ENCODE measurements at places on chromosomes 3 and 15.
A peak's percentile ranks its signal among the peaks of the same experiment; 100 is the strongest.

- H3K27ac ChIP-seq = peak overlapping the region; percentile 83
- H3K27me3 ChIP-seq = no peaks in the 10 kb centered on the region
- no peak for DNase-seq
- peak overlapping the region; percentile 91 for H3K4me3 ChIP-seq
- H3K4me1 ChIP-seq = peaks cover 64% of the 10 kb centered on the region
- H3K36me3 ChIP-seq = peaks cover 2% of the 10 kb centered on the region
Measured at GRCh38 chr3:52240059-52240885, 1.3 kb upstream of the TWF2 start.

GRCh38 chr3:27791956-27792355 lies 69.8 kb upstream of the EOMES start:
- no peaks in the 10 kb centered on the region for H3K36me3 ChIP-seq
- H3K4me1 ChIP-seq = no peaks in the 10 kb centered on the region
- H3K27me3 ChIP-seq = peaks cover 28% of the 10 kb centered on the region

- no peak for DNase-seq
- no peak overlapping the region for H3K4me3 ChIP-seq
- H3K36me3 ChIP-seq = no peaks in the 10 kb centered on the region
- no peak overlapping the region for H3K27ac ChIP-seq
Measured at GRCh38 chr3:51271172-51271571, 113.9 kb upstream of the MANF start.

- H3K36me3 ChIP-seq = no peaks in the 10 kb centered on the region
- H3K27me3 ChIP-seq = peaks cover 2% of the 10 kb centered on the region
- no peak for DNase-seq
- H3K4me3 ChIP-seq = no peak overlapping the region
- no peak overlapping the region for H3K27ac ChIP-seq
Measured at GRCh38 chr3:67048067-67048714, 50.1 kb downstream of the KBTBD8 start.

- DNase-seq = no peak
- H3K4me3 ChIP-seq = no peak overlapping the region
- H3K27ac ChIP-seq = no peak overlapping the region
- peaks cover 66% of the 10 kb centered on the region for H3K4me1 ChIP-seq
Measured at GRCh38 chr15:39281094-39281493, 299.8 kb upstream of the THBS1 start.

DNA sequence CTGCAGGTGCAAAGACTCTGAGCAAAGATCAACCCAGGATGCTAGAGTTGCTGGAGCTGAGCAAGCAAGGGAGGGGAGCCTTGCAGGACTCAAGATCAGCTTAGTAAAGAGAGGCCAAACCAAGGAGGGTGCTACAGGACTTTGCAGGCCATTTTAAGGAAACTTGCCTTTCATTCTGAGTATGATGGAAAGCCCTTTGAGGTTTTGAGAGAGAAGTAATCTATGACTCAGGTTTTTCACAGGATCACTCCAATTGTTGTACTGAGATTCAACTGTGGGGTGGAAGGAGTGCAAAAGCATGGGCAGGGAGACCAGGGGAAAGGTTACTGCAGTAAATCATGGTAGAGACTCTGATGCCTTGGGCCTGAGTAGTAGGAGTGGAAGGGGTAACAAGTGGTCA lies 260.4 kb upstream of the GPR149 start:
- no peaks in the 10 kb centered on the region for H3K4me1 ChIP-seq
- H3K27ac ChIP-seq = no peak overlapping the region
- no peak overlapping the region for H3K4me3 ChIP-seq
- H3K36me3 ChIP-seq = no peaks in the 10 kb centered on the region

- peaks cover 4% of the 10 kb centered on the region for H3K27me3 ChIP-seq
- DNase-seq = no peak
- no peaks in the 10 kb centered on the region for H3K4me1 ChIP-seq
- H3K4me3 ChIP-seq = no peak overlapping the region
- no peak overlapping the region for H3K27ac ChIP-seq
Measured at GRCh38 chr3:127328421-127328820, 40.6 kb upstream of the PRR20G start.

- DNase-seq = no peak
- H3K4me1 ChIP-seq = peaks cover 42% of the 10 kb centered on the region
- H3K4me3 ChIP-seq = no peak overlapping the region
- no peak overlapping the region for H3K27ac ChIP-seq
Measured at GRCh38 chr3:31833391-31834190, 147.5 kb downstream of the OSBPL10 start.

- peaks cover 11% of the 10 kb centered on the region for H3K4me1 ChIP-seq
- H3K27me3 ChIP-seq = no peaks in the 10 kb centered on the region
- H3K36me3 ChIP-seq = no peaks in the 10 kb centered on the region
Measured at GRCh38 chr3:147737376-147737775, 328.2 kb downstream of the ZIC1 start.

GRCh38 chr3:72157748-72158638 lies 373.0 kb upstream of the PROK2 start:
- no peak overlapping the region for H3K4me3 ChIP-seq
- H3K4me1 ChIP-seq = peaks cover 22% of the 10 kb centered on the region
- peaks cover 10% of the 10 kb centered on the region for H3K27me3 ChIP-seq
- no peaks in the 10 kb centered on the region for H3K36me3 ChIP-seq
- DNase-seq = no peak

DNA sequence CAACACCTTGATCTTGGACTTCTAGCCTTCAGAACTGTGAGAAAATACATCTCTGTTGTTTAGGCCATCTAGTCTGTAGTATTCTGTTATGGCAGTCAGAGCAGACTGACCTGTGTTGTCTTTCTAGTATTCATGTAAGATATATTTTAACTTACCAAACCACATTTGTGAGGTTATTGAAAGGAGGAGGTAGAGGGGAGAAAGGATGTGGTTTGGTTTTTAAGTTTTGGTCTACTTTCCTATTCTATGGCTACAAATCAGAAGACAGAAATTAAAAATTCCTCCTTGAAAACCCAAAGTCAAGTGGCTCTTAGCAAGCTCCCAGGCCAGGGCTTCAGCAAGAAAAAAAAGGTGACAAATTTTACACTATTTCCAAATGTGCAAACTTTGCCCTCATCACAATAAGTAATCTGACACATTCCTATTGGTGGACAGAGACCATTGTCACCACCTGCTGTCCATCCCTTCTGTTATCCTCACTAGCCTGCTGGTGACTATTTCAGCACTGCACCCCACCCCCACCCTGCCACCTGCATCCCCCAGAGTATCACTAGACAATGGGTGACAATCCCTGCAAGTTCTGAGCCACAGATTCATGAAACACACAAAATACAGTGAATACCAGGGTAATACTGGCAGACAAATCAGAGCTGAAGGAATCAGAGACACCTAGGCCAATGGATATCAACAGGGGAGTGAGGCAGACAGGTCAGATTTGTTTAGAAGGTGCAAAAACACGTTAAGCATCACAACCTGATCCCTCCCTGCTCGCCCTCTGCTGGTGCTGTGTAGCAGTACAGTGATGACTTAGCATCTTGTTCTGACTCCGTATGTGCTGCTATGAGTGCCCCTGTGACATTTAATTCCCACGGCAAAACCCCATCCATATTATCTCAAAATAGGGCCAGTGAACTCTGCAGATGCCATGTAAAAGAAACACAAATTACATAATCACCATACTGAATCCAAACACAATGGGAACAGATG lies 79.0 kb upstream of the DCLK3 start:
- H3K4me3 ChIP-seq = no peak overlapping the region
- H3K27ac ChIP-seq = no peak overlapping the region
- H3K36me3 ChIP-seq = peaks cover 43% of the 10 kb centered on the region
- H3K4me1 ChIP-seq = no peaks in the 10 kb centered on the region
- no peaks in the 10 kb centered on the region for H3K27me3 ChIP-seq

DNA sequence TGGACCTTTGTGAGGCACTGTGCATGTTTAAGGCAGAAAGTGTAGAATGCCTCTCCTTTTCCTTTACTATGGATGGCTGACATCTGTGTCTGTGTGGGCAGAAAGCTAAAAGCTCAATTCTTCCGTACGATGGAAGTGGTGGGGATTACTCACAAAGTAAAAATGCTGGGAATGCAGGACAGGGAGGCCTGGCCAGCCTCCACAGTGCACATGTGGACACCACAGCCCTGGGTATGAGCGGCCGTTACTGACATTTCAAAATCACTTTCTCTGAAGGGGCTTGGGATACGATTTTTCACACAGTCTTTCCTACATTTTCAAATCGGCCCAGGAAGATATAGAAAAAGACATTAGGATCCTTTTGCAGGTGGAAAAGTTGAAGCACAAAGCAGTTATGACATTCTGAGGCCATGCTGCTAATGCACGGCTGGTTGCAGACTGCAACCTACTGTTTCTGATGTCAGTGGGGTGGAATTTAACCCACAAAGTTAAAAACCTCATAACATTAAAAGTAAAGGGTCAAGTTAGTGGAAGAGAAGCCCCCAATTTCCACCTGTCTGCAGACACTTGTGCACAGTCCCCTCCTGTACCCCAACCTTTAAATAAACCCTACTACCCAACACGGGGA lies 27.9 kb downstream of the EHD4 start:
- peaks cover 81% of the 10 kb centered on the region for H3K4me1 ChIP-seq
- H3K36me3 ChIP-seq = no peaks in the 10 kb centered on the region
- DNase-seq = no peak
- H3K27ac ChIP-seq = peak overlapping the region; percentile 96
- H3K27me3 ChIP-seq = no peaks in the 10 kb centered on the region

- H3K4me3 ChIP-seq = no peak overlapping the region
- H3K27me3 ChIP-seq = peaks cover 30% of the 10 kb centered on the region
Measured at GRCh38 chr3:123389628-123389918, 59.3 kb downstream of the ADCY5 start.

- H3K4me1 ChIP-seq = peaks cover 31% of the 10 kb centered on the region
- no peak overlapping the region for H3K4me3 ChIP-seq
- H3K27ac ChIP-seq = no peak overlapping the region
Measured at GRCh38 chr3:79367066-79367465, 400.7 kb downstream of the ROBO1 start.

DNA sequence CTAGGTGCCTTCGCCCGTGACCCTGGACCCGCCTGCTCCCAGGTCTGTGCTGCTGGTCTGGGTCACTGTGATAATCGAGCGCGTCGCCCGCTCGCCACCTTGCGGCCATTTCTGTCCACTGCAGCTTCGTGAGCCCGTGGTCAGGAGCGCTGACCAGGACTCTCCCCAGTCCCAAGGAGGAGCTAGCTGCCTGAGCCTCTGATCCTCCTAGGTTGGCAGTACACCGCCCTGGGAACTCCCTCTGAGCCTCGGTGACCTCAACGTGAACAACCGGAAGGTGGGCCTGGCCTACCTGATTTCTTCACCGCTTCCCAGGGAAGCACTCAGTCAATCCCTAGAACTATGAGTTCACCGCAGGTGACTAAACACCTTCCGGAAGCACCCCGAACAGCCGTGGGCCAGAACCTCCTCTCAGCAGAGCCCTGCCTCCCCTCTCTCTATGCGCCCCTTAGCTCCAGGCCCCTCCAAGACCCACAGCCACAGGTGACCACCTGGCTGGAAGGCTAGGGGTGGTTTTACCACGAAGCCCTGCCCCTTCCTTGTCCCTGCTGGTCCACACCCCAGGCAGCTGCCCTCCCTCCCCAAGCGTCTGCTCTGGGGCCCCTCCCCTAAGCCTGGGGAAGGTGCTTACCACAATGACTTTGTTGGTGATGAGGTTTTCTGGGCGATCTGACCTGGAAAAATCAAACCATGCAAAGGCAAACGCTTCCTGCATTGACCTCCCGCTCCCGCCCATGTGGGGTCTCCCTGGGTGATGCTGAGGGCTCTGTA lies 9.7 kb downstream of the PLA2G4D start:
- H3K4me1 ChIP-seq = peaks cover 7% of the 10 kb centered on the region
- peaks cover 42% of the 10 kb centered on the region for H3K27me3 ChIP-seq
- H3K27ac ChIP-seq = no peak overlapping the region
- H3K4me3 ChIP-seq = no peak overlapping the region

DNA sequence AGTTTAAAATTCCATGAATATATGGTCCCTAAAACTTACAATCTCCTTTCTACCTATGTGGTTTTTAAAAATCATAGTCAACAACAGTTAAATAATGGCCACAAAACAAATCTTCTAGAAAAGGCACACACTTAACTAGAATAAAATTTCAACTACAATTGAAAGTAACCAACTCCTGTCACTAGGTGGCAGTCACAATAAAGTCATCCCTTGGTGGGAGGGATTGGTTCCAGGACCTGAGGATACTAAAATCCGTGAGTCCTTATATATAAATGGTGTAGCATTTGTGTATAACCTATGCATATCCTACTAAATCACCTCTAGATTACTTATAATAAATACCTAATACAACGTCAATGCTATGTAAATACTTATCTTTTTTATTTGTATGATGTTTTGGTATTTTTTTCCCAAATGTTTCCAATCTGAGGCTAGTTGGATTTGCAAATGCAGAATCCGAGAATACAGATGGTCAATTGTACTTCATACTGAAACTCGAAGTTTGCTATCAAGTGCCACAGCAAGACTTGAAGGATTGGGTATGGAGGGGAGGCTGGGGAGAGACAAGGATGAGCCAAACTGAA lies 172.6 kb downstream of the FMN1 start:
- H3K4me1 ChIP-seq = peaks cover 30% of the 10 kb centered on the region
- H3K27me3 ChIP-seq = no peaks in the 10 kb centered on the region
- no peak for DNase-seq
- H3K36me3 ChIP-seq = no peaks in the 10 kb centered on the region

DNA sequence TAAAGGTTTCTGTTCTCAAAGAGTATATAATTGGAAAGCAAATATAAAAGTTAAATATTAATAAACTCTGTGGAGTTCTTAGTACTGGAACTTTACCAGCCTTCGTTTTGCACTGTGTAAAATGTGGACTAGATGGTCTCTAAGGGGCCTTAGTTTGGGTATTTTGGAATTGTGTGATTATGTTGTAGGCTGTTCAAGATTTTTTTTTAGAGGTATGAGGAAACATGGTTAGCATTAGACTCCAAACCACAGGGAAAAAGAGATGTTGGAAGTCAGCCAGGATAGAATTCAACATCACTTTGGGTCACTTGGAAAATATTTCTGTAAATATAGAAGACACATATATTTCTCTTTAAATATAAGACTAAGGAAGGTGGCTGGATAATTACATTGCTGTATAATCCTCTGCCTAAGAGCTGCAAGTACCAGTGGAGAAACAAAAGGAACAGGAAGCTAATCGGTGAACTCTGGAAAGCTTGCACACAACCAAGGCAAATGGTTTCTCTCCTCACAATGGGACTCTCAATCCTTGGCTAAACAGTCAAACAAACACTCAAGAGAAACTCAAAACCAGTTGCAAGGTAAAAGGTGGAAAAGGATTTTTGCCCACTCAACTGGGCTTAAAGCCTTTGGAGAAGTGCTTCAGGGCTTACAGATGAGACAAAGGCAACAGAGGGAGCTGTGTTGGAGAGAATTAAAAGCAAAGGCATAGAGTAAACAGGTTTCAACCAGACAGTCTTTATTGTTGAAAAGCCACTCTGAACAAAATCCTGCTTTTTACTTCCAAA lies 141.7 kb downstream of the NR1D2 start:
- H3K36me3 ChIP-seq = peaks cover 2% of the 10 kb centered on the region
- DNase-seq = no peak
- peaks cover 20% of the 10 kb centered on the region for H3K4me1 ChIP-seq
- peak overlapping the region; percentile 70 for H3K27ac ChIP-seq

- DNase-seq = no peak
- H3K27ac ChIP-seq = no peak overlapping the region
- H3K27me3 ChIP-seq = no peaks in the 10 kb centered on the region
- peaks cover 3% of the 10 kb centered on the region for H3K36me3 ChIP-seq
Measured at GRCh38 chr3:177452831-177453450, 255.7 kb upstream of the TBL1XR1 start.

Measured in osteocyte (in vitro differentiated cells).